CD4-positive, alpha-beta T cell treated with Interleukin-21 for 1 hour (primary cell): ENCODE measurements at places on chromosomes 4 and X.

DNA sequence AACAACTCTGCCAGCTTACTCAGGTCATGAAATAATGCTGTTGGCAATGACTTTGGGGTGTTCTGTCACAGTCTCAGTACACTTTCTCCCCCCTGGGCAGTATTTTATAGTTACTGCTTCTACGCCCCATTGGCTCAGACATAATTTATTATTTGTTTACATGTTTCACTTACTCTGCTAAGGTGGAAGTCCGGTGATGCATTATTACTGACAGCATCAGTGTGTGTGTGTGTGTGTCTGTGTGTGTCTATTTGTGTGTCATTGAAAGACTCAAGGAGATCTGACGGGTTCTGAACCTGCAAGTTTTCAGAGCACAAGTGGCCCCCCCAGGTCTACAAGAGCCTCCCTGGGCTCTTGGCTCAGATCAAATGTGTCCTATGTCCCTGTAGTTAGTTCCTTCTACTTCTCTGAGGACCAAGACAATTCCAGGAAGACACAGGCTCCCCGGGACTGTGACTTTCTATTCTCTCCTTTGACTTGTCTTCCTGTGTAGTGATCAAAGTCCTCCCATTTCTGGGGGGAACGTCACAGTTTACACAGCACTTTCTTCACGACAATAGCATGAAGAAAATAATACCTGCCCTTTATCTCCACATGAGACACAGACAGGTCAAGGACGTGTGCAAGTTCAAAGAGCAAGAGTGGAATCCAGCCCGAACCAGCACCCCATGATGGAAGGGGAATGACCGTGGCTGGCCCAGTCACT is 283.7 kb upstream of the GATB start:
- DNase-seq, result no peak

DNA sequence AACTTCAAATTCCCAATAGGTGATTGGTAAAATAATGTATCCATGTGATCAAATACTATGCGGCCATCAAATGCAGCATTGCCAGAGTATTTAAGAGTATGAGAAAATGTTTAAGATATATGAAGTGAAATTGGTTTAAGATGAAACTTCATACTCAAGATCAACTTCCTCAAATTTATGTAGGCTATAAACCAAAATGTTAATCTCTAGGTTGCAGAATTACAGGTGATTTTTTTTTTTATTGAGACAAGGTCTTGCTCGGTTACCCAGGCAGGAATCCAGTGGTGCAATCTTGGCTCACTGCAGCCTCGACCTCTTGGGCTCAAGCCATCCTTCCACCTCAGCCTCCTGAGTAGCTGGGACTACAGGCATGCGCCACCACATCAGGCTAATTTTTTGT is 25.3 kb downstream of the ACSL4 start:
- no peak for DNase-seq

DNA sequence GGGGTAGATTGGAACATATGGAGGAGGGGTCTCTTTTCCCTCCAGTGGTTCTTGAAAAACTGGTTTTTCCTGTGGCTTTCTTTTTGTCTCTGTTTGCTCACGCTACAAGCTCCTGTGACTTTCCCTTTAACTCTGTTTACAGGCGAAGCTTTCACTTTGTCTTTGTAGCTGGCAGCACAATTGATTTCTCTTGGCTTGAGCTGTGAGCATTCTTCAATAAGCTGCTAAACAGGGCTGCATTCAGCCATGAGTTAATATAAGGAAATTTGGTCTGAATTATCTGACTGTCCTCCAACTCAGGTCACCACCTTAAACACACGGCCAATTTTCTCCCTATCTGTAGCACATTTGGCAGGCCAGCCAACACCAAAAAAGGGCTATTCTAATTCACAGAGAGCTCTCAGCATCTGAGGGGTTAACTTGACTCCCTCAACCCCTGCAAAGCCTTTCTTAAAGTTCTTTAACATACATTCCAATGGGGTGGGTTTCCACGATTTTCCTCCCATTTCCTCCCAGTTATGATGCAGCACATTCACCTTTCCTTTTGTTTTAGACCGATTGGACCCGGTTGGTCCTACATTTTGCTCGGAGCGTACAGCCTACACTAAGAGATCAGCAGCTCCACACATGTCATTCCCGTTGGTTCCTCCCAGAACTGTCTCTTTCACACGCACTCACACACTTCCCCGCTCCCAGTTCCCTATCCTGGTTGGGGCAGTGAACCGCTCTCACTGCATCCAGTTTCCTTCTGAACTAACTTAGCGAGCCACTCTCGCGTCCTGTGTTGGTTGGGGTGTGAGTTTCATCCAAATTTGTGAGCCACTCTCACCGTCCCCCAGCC is 45.4 kb downstream of the UGT2A3 start:
- DNase-seq, result no peak

- DNase-seq, result no peak
These were observed 327.9 kb upstream of the VCX start for GRCh38 chrX:7514871-7515599.

DNA sequence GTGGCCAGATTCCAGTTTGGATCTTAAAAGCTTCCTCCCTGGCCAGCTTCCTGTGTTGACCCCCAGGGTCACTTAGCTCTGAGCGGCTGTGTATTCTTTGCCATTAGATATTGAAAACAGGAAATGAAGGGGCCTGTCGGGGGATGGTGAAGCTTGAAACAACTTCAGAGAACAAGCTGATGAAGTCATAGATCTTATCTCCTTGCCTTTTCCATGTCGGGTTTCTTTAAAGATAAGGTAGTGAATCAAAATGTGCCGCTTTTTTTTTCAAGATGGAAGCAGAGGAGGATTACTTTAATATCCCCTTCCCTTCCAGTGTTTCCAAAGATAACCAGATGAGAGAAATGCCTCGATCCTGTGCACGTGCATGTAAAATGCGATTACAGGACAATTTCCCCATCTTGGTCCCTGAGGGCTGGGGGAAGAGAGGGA is 508.5 kb downstream of the MID1IP1 start:
- DNase-seq, result peak; percentile 71

GRCh38 chrX:107773906-107774435 is 1.6 kb downstream of the TSC22D3 start:
- DNase-seq, result no peak

DNA sequence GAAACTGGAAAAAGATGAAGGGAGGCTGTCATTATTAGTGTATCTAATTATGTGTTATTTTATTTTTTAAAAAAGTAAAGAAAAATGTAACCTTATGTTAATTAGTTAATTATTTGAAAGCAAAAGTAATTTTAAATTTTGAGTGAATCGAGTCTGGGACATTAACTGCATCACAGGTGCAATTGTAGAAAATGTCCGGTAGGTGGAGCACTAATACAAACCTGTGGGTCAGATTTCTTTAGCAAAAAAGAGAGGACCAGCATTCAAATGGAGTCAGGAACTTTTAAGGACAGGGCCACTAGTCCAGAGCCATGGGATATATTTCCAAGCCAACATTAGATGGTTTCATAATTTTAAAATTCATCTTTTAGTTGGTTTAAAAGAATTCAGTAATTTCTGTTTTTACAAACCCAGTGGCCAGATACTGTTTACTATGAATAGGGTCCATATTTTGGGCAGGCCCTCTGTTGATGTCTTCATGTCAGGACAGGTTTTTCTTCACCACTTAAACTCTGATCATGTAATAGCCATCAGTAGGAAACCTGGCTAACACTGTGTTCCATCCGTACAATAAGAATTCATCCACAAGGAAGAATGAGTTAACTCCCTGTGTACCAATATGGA is 27.2 kb downstream of the BST1 start:
- DNase-seq, result peak; percentile 62

- no peak for DNase-seq
These were observed 9.4 kb upstream of the CCNQ start for GRCh38 chrX:153608376-153608775.

DNA sequence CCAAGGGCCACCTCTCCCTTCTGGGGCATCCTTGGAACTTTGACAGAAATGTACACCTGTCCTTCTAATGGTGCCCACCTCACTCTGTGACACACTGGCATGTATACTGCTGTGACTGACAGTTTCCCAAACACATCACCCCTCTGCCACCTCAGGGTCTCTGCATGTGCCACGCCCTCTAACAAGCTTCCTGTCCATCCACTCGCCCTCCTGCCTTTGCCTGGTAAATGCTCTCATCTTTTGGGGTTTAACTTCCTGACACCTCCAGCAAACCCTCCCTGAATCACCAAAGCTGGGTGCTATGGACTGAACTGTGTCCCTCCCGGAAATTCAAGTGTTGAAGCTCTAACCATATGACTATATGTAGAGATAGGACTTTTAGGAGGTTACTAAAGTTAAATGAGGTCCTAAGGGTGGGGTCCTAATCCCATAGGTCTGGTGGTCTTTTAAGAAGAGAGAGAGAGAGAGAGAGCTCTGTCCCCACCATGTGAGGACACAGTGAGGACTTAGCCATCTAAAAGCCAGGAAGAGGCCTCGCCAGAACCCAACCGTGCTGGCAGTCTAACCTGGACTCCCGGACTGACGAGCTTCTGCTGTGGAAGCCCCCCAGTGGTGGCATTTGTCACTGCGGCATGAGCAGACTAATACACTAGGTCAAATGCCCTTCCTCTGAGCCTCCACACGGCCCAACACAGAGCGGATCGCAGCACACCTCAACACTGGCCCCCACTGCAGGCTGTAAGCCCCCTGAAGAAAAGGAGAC is 95.6 kb downstream of the AFAP1 start:
- DNase-seq, result peak; percentile 76

DNA sequence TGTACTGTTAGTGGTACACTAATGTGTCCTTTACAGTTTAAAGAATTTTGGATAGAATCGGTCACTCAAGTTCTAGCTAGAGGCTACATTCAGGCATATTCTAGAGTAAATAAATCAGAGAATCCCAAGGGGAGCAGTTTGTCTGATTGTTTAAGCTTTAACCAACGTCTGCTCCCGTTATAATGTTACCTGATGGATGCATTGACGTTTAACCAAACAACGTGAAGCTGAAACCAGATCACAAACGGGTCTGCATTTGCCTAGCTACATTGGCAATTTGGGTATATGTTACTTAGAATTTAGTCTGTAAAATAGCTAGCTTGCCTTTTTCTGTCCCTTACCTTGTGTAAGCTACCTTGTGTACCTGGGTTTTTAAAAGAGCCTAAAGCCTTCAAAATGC is 1.6 kb downstream of the PI4K2B start:
- DNase-seq, result no peak

GRCh38 chr4:133245226-133245625 is 96.1 kb downstream of the PCDH10 start:
- no peak for DNase-seq

DNA sequence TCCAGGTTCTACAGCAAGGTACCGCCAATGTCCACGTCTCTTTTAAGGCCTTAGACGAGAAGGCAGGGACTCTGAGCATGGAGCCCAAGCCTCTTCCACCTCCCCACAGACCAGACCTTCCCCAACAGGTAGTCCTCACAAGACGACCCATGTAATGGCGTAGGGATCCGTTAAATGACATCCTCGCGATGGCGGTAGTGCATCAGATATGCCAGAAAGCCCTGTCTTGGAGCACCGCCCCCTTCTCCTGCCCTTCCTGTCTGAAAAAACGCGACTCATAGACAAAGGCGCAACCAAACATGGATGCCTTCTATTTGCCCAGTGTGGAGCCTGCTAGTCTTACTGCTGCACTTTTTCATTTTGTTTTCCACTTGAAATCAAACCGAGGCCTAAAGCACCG is 185.4 kb downstream of the OR13H1 start:
- DNase-seq, result no peak

DNA sequence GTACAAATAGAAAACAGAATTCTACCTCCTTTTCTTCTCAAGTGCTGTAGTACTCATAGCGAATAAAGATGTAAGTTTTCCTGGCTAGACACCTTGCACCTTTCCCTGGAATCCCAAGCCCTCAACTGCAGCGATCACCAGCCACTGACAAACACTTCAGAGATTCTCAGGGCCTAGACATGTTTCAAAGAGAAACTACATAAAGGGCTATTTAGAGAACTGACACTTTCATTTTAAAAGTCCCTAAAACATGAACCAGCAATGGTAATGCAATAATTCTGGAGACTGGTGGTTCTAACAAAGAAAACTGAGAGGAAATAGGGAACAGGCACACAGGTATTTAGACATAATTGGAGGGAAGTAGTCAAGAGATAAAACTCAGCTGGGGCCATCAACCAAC is 35.7 kb downstream of the FANCB start:
- no peak for DNase-seq

DNA sequence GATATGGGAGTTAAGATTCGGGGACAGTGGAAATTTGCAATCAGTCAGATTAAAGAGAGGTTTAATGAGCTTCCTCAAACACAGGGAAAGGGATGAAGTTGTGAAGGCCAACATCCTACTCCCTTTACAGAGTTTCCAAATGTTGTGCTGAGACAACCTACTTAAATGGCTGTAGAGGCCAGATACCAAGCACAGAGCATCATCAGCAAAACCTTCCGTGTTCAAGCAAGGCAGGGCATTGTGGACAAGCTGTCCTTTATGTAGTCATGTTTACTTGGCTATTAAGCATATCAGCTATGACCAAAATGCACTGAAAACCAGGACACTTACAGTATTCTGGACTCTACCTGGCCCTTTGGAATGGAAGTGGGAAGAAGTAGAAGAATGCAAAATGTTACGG is 197.3 kb downstream of the DMD start:
- no peak for DNase-seq

GRCh38 chr4:182916483-182917181 is 554 bp downstream of the DCTD start:
- no peak for DNase-seq

DNA sequence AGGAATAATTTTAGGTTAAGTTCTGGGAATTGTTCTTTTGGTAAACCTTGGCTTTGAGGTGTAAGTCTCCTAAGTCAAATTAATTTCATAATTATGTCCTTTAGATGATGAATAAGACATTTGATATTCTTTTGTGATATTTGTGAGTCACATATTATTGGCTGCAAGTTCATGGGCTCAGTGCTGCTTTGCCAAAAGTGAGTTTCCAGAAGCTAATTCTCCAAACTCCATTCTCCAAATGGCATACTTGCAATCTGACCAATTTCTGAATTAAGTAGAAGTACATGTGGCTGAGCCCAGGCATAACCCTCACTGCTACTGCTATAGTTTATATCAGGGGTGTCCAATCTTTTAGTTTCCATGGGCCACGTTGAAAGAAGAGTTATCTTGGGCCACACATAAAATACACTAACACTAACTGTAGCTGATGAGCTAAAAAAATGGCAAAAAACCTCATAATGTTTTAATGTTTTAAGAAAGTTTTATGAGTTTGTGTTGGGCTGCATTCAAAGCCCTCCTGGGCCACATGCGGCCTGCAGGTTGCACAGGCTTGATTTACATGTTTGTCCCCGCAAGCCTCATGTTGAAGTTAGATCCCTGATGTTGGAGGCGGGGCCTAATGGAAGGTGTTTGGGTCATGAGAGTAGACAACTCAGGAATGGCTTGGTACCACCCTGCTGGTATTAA is 196.1 kb downstream of the ZNF330 start:
- DNase-seq, result no peak
